Urothelium cell line (cell line): ENCODE measurements at places on chromosomes 5 and 9.

DNA sequence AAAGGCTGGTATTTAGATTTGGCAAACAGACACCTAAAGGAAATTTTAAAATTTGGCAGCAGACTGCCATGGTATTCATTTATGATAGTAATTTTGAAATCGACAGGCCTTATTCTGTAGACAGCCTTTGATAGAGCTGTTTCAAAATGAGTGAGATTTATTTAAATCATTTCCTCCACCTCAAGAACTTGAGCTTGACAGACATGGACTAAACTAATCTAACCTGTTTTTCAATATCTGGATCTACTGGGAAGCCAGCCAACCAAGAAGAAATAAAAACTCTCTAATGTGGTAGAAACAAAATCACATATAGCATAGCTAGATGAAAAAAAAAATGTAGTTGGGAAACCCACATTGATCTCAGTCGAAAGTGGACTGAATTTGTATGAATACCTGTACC lies 56.9 kb upstream of the RASA1 start:
- DNase-seq = no peak

- DNase-seq = no peak
These were observed 113.4 kb upstream of the ALDH1B1 start for GRCh38 chr9:38278931-38279679.

DNA sequence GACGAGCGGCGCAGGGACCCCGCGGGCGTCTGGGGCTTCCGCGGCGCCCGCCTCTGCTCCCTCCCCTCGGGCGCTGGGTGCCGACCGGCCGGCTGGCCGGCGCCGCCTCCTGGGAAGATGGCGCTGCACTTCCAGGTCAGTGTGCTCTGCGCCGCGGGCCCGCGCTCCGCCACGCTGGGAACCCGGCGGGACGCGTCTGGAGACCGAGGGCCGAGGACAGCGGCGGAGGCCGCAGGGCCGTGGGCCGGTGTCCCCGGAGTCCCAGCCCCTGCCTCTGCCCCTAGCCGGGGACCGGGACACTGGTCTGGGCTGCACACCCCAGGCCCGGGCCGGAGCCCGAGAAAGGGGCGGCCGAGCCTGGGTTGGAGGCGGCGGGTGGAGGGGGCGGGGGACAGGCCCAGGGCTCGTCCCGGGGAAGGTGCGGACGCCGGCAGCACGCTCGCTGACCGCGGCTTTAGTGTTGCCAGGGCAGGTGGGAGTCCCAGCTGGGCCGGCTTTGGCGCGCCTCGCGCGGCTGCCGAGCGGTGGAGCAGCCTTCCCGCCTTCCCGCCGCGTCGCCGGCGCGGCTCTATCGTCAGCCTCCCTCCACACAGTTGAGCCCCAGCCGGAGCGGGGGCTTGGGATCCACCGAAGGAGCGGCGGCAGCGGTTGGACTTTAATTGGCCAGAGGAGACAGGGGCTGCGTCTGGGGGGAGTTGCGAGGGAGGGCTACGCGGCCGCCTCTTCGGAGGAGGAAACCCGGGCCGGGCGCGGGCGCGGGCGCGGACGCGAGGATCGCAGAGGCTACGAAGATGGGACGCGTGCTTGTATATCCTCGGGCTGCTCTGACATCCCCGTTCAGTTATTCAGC lies at the start of gene RANBP17:
Gene RANBP17, plus strand, starts transcription at position 102 of the 850 bp plus-strand sequence.
- peak; percentile 93 for DNase-seq

DNA sequence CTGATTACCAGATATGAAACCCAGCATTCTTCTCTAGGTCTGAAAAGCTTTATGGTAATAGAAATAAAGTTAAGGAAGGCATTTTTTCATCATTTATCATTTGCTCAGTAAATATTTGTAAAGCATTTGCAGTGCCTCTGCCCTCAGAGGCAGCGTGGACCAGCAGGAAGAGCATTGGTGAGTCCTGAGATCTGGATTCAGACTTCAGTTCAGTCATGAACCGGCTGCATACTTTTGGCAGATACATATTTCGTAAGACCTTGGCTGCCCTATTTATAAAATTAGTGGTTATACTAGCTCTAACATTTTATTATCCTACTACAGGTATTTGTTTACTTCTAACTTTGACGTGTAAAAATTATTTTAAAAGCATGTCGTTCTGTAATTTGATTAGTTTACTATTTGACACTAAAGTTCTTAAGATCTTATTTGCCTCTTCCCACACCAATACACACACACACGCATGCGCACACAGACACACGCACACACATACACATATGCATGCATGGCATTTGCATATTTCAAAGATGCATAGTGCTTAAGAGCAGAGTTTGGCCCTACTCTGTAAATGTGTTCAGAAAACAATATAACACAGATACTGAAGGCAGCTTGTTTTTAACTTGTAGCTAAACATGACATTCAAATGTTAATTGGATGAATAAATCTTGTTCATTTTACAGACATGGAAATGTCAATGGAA lies 101.9 kb downstream of the RPS23 start:
- no peak for DNase-seq

DNA sequence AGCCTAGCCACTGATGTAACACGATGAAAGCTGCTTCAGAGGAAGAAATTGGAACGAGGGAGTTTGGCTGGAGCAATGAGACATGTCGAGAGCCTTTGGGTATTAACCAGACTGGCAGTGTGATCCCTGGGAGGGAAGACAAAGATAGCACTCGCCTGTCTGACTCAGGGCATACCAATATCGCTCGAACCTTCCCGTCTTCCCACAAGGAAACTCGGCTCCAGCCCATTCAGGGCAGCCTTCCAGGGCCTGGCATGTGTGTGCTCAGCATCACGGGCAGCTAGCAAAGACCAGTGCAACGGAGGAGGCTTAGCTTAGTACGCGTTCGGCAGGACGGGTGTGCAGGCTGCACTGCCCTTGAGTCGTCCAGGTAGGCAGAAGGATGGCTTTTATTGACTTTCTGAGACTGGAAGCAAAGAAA lies 356.9 kb upstream of the WWC1 start:
- DNase-seq = no peak

GRCh38 chr5:30034870-30035269 lies 1158.6 kb upstream of the CDH6 start:
- DNase-seq = no peak

- DNase-seq = no peak
These were observed 580.2 kb upstream of the PTPRD start for GRCh38 chr9:11192993-11193392.

DNA sequence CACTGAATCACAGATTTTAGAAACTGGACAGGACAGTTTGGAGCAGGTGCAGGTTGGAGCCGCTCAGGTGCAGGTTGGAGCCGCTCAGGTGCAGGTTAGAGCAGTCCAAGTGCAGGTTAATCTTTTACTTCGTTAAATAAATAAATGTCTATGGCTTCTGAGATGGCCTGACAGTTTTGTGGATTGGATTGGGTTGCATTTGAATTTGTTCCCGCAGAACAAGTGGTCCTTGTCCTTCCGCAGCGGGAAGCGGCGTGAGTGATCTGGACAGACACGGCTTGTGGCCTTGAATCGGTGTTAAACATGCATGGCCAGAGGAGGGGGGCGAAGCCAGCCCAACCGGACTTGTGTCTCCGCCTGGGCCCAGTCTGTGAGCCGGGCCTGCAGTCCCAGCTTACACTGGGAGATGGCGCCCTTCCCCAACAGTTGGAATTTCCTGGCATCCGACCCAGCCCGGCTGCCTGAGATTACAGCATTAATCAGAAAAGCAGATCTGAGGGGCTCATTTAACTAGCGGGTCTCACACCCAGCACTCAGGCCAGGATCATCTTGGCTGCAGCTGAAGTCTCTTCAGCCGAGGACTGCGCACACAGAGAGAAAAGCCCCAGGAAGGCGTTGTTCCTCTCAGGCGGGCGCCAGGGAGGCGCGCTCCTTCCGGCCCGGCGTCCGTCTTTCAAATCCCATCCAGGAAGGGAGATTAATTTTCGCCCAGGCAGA lies 1.5 kb upstream of the OLFM1 start:
- DNase-seq = peak; percentile 82

DNA sequence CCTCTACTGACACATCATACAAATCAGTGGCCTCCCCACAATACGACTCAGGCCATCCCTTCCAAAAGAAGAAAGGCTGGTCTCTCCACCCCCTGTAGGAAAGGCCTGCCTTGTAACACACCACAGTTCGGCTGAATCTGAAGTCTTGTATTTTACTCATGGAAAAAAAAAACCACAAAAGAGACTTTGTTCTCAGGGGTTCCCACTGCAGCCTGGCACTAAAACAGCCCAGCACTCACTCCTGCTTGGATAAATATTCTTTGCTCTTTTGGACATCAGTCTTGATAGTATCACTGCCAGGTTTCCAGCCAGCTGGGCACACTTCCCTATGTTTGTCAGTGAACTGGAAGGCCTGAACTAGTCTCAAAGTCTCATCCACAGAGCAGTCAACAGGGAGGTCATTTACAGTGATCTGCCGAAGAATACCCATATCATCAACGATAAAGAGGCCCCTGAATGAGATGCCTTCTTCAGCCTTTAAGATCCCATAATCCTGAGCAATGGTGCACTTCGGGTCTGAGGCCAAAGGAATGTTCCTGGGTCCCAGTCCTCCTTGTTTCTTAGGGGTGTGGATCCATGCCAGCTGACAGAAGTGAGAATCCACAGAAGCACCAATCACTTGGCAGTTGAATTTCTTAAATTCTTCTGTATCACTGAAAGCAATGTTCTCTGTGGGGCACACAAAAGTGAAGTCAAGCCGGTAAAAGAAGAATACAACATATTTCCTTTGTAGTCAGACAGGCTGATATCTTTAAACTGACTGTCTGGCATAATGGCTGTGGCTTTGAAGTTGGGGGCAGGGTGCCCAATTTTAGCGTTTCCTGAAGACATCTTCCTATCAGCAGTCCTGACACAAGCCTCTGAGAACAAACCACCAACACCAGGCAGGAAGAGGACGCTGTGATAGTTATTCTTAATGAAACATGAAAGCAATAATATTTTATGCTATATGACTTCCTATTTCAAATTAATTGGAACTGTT lies 198.1 kb downstream of the LURAP1L start:
- no peak for DNase-seq

- DNase-seq = no peak
These were observed 36.7 kb upstream of the GABBR2 start for GRCh38 chr9:98745470-98745869.

DNA sequence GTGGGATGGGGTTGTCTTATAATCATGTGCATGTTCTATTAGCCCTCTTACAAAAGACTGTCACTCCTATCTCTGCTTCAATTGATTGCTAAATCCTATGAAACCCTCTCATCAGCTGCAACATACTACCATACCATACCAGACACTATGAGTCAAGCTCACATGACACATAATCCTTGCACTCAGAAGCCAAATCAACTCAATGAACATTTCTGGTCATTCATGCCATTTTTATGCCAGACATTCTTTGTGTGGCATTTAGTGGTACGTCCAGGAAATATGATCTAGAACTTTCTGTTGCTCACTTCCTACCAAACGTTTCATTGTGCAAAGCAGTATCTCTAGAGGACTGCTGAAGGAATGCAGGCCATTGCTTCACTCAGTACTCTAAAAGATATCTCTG lies 159.2 kb upstream of the GNA14 start:
- DNase-seq = peak; percentile 20

DNA sequence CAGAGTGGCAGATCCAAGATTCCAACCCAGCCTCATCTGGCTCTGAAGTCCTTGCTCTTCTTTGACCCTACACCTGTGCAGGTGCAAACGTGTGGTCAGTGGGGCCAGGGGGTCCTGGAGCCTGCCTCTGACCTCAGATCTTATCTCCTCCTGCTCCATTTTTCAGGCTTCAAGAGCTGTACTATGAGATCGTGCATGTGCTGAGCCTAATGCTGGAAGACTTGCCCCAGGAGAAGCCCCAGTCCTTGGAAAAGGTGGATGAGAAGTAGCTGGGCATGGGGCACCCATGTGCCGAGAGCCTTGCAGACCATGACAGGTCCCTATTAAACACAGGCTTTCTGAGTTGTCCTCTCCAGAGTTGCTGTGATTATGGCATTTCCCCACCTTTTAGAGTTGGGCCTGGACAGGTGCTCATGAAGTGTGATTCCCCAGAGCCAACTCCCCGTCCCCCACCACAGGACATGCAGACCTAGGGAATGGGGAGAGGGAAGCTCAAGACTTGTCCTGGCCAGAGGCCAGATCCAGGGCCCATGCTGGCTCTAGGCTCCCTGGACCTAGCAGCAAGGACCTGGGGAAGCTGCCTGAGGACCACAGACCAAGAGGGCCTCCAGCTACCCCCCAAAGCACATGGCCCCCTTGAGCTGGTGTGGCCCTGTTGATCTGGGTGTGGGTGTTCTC lies 22.5 kb downstream of the PITX1 start:
- no peak for DNase-seq

DNA sequence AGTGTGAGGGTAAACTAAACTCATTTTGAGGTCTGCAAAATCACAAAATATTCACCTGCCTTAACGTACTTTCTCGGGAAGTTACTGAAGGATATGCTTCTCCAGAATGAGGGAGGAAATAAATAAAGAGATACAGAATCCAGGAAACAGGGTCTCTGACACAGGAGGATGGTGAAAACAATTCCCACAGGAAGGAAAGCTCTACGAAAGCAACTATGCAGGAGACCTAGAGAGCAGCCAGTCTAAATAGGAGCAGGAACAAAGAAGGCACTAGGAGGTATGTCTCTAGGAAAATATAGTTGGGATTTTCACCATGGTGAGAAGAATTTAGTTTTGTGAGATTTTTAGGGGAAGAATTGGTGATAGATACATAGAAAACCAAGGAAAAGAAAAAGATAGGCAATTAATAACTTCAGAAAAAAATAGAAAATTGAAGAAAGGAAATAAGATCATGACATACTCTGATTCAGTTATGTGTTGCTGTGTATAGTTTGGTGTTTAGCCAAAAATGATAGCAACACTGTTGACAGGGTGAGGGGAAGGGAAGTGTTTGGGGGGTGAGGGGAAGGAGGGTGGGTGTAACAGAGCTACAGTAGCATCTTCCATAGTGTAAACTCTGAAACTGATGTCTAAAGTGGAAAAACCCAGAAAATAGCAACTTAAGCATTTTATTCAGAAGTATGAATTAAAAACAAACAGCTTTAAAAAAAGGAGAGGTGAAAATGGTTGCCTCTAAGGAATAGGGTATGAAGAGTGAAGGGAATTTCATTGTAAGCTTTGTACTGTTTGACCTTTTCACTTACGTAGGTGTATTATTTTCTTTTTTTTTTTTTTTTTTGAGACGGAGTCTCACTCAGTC lies 9.8 kb downstream of the GPR21 start:
- no peak for DNase-seq

DNA sequence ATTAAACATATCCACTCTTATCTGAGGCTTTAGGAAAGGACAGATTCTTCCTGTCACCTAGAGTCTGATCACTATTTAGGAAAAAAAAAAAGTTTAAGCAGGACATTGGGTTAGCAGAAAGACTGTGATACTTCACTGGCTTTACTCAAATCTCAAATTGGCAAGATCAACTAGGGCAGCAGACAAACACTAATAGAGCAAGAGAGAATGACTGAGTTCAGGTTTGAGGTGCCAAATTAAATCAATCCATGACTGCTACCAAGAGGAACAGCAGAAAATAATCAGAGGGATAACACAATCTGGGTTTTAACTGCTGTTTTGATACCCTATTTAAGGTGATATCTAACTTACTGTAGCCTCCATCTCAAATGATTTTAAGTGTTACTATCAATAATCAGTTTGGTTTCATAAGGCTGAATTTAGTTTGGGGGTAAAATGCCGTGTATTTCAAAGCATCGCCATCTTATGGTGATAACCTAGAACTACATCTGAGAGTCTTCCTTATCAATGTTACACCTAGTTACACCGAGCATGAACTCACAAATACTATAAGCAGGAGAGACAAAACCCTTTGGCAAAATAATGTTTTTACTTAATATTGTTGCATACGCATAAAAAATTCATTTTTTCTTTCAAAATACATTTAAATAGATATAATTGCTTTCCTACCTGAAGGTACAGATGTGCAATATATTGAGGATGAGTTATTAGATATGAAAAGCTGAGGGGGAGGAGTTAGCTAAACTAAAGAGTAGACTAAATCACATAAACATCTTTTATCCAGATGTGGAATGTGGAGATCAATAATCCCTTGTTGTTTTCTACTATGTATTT lies 286.4 kb upstream of the CDH12 start:
- DNase-seq = peak; percentile 10
